ENCODE measurements at places on chromosomes 16 and 17.

DNA sequence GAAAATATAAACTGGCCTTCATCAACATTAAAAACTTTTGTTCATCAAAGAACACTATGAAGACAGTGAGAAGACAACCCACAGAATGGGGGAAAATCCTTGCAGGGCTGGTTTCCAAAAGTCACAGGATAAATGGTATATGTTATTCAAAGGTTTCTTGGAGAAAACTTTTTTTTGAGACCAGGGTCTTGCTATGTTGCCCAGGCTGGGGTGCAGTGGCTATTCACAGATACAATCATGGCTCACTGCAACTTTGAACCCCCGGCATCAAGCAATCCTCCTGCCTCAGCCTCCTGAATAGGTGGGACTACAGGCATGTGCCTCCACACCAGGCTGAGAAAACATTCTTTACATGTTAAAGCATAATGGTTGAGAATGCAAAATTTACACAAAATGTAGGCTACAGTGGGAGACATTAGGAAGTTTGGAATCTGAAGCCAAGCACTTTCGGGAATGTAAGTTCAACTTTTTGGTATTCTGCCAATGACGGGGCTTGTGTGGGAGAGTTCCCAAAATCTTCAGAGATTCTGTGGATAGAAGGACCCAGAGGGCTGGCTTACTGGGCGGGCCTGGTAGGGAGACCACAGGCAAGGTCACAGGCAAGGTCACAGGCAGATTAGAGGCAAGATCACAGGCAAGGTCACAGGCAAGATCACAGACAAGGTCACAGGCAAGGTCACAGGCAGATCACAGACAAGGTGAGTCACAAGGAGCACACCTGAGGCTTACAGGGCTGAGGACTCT is 24.2 kb upstream of the ATP2A3 start:
- no peak for DNase-seq

GRCh38 chr16:50229149-50229726 is 37.1 kb upstream of the ADCY7 start:
- DNase-seq = no peak

GRCh38 chr17:74430706-74431567 is 951 bp upstream of the GPRC5C start:
- peak; percentile 71 for DNase-seq

DNA sequence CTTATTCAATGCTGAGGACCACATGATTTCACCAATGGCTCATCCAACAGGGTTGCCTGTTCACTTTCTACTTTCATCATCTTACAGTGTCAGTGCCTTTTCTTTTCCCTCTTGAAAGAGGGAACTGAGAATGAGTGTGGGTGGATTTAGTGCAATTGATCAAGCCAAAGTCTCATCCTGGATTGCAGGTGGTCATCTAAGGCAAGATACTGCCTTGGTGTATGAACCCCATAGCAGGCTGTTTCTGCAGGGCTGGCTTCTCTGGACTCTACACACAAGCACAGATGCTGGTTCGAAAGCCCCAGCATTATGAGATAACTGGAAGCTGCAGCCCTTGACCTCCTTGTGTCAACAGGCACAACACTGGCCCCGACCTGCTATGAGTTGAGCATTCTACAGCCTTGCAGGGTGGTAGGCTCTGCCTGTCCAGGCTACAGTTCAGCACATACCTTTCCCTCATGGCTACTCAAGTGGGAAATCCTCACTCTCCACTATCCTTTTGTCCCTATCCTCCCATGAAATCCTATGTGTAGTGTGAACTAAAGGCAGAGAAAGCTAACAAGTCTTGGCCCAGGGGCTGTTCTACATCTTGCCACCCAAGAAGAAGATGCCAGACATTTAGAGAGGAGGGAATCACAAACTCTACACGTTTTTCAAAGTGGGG is 358.7 kb downstream of the SLC39A11 start:
- DNase-seq = no peak

DNA sequence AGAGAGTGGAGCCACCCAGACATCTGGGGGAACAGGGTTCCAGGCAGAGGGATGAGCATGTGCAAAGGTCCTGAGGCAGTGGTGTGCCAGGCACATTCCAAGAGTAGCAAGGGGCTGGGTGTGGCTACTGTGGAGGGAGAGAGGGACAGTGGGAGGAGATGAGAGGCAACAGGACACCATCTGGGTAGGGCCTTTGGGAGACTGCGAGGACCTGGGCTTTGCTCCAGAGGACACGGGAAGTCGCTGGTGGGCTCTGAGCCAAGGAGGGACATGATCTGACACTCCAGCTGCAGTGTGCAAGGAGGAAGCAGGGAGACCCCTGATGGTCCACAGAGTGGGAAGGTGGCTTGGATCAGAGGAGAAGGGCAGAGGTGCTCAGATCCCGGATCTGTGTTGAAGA is 56.7 kb upstream of the MED9 start:
- DNase-seq = no peak

DNA sequence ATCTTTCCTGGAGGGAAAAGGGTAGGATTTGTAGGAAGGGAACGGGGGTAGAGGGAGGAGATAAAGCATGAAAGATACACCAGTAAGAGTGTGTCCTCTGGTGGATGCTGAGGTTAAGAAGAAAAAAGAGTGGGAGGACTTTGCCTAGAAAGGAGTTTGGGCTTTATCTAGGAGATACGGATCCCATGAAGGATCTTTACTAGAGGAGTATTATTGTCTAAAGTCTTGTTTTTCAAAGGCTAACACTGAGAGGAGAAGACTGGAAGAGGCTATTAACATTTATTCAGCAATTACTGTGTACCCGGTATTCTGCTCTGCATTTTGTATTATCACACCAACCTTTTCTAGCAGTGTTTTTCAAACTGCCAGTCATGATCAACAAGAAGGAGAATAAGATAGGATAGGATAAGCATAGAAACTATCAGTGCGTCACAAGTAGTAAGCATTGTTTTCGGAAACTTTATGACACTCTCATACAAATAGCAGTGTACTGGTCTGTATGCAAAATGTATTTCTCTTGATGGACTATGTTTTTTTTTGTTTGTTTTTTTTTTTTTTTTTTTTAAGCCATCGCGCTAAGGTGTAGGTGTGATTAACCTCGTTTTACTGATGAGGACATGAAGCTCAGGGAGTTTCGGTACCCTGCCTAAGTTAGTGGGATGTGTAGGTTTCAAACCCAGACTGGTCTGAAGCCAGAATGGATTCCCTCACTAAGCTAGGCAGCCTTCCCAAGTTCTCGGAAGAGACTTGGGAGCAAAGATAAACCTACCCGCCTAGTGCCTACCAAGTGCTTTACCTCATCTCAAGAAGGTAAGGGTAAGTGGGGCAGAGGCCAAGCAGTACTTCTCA is 1.3 kb upstream of the SP2 start:
- DNase-seq = no peak

DNA sequence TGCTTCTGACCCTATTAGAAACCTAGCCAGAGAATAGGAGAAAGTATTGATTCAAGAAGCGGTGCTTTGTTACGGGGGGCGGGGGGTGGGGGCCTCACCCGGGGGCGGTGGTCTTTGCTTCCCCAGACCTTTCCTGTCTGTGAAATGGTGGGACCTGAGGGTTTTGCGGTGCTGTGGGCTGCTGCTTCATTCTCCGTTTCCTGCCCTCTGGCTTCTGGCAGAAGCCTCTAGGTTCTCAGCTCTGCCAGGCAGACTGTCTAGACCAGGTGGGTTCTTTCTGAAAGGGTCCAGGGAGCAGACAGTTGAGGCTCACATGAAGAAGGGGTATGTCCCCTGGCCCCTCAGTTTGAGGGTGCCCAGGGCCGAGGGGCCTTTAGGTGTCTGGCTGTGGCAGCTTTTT is 14.0 kb downstream of the GSE1 start:
- DNase-seq = no peak

- no peak for DNase-seq
Measured at GRCh38 chr17:2939714-2940351, 123.6 kb downstream of the OR1D5 start.

GRCh38 chr17:13921841-13922776 is 147.2 kb upstream of the COX10 start:
- no peak for DNase-seq

- DNase-seq = no peak
Measured at GRCh38 chr17:63621229-63621683, 961 bp upstream of the MAP3K3 start.

- DNase-seq = no peak
Measured at GRCh38 chr17:77962348-77962747, 3.8 kb downstream of the TNRC6C start.

DNA sequence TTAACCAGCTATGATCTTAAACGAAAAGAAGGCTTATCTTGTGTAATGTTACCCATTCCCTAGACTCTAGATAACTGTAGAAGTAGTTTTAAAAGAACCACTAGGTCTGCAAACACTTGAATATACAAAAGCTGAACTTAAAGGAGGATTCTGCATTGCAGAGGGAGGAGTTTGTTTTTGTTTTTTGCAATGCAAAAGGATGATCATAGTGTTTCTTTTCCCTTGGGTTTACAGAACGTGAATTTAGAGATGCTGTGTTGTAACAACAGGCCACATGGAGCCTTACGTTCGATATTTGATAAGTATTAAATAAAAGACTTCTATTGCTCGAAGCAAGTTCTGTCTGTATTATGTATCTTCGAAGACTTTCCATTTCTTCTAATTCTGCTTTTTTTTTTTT is 77.6 kb downstream of the CHD9 start:
- no peak for DNase-seq

GRCh38 chr16:14501331-14502255 is 128.5 kb downstream of the PARN start:
- peak; percentile 95 for DNase-seq

GRCh38 chr17:57730026-57730701 is 14.9 kb downstream of the CCDC182 start:
- no peak for DNase-seq

DNA sequence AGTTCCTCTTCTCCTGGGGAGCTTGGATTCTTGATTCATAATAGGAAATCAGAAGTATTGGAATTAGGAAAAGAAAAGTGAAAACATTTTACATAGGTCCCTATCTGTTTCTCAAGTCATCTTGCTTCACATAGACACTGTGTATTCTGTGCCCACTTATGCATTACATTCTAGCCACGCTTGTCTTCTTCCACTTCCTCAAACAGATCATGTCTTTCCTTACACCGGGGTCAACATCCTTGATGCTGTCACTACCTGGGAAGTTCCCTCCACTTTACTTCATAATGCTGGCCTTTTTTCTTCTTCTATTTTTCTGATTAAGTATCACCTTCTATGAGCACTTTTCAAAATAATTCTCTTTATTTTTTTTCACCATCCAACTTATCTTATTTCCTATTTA is 606.4 kb upstream of the CDH8 start:
- DNase-seq = no peak

DNA sequence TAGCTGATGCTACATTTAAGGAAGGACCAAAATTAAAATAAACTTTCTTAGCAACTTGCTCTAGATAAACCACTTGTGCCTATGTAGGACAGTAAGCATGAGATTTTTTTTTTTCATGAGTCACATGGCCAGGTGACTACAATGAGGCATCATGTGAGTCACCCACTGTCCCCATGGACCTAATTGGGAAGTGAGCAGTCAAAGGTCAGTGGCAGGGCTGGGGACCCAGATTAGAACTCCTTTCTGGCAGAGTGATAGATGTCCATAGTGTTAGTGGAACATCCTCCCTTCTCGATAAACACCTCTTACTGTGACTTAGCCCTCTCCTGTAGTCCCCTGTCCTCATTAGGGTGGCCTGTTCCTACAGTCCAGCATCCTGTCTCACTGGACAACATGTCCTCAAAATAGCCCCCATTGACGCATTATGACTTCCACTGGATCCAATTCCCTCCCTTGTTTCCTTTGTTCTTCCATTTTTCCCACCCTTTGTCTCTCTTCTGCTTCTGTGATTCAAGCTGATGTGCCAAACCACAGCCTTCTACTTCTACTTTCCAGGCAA is 12.4 kb downstream of the ITGB3 start:
- DNase-seq = peak; percentile 54

DNA sequence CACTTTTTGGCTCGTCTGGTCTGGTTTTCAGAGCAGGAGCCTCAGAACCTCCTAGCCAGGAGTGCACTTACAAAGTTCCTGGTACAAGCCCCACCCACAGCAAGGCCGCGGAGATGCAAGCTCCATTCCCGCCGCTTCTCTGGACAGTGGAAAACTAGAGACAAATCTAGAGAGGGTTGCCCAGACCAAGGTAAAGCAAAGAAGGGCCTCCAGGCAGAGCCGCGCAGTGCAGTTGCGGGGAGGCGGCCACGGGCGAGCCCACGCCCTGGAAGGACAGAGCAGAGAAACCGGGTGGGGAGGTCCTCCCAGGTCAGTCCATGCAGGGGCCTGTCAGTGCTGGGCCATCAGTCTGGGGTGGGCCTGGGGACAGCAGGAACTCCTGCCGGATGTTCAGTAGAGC is 11.0 kb upstream of the OSGIN1 start:
- no peak for DNase-seq

GRCh38 chr17:70270554-70270953 is 101.2 kb downstream of the KCNJ2 start:
- no peak for DNase-seq

GRCh38 chr17:37177254-37177870 is 198.4 kb upstream of the C17orf78 start:
- no peak for DNase-seq

- DNase-seq = no peak
Measured at GRCh38 chr17:77909236-77909635, 49.3 kb upstream of the TNRC6C start.

DNA sequence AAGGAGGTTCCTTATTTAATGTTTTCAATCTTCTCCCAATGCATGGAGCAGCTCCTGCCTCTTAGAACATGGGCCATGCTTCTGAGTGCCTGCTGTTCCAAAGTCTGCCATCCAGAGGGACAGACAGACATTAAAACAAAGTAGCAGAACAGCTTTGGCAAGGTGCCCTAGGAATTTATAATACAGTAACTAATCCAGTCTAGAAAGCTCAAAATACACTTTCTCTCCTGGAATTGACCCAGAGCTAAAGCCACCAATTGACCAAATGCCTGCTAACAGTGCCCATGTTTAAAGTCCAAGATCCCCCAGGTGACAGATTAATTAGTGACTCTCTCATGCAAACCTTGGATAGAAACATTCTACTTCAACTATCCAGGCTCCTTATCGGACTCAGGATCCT is 11.1 kb upstream of the CHRNE start:
- DNase-seq = no peak

DNA sequence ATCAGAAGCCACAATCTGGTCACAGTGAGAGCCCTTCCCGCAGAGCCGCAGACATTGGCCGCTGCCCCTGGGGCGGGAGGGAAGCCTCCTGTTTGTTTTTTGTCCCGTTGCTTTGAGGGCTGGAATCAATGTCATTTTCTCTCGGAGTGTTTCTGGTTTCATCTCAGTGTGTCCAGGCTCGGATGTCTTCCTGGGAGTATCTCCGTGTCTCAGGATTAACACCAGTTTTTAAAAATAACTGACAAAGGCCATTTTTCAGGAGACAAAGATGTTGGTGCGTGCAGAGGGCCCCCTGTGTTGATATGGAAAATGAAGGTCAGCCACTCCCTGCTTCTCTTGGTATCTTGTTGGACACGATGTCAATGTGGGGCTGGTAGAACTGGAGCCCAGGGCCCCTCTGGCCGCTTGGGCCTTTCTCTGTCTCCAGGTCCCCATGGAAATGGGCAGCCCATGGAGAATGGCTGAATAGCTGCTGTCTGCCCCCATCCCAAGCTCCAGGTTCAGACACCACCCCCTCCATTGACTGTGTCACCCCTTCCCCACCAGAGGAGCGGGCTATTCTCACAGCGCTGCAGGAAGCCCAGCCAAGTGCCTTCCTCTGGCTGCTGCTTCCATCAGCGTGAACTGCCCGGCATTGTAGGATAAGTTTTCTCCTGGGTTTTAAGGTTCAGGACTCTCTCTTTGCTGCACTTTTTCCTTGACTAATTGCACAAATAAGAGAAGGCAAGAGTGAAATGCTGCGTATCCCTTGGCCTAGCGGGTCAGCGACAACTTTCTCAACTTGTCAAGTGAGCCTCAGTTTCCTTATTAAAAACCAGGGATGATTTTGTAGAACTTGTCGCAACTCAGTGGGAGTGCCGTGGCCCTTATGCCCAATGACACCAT is 72.2 kb upstream of the METTL9 start:
- no peak for DNase-seq

- no peak for DNase-seq
Measured at GRCh38 chr16:88793251-88793954, 8.4 kb upstream of the PIEZO1 start.

Measured in iris pigment epithelial cell (primary cell).